ENCODE measurements at places on chromosomes 3 and 15.

DNA sequence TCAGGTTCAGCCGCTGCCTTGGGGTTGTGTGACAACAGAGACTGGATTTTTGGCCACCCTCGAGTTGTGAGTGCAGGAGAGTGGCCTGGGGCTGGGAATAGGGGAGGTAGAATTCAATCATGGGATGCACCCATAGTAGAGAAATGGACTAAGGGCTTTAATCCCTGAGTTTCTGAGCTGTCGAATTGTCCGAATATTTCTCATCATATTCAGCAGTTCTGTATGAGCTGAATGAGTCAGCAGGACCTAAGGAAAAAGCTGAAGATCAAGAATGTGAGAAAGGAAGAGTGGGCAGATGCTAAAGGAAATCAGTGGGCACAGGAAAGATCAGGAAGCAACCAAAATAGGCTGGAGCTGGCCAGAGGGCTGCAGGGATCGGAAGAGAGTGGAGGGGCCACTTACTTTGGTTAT lies 44.4 kb upstream of the SACM1L start:
- H3K4me3 ChIP-seq, result no peak overlapping the region
- DNase-seq, result no peak
- H3K27me3 ChIP-seq, result no peaks in the 10 kb centered on the region
- H3K27ac ChIP-seq, result peak overlapping the region; percentile 86
- peaks cover 89% of the 10 kb centered on the region for H3K4me1 ChIP-seq

DNA sequence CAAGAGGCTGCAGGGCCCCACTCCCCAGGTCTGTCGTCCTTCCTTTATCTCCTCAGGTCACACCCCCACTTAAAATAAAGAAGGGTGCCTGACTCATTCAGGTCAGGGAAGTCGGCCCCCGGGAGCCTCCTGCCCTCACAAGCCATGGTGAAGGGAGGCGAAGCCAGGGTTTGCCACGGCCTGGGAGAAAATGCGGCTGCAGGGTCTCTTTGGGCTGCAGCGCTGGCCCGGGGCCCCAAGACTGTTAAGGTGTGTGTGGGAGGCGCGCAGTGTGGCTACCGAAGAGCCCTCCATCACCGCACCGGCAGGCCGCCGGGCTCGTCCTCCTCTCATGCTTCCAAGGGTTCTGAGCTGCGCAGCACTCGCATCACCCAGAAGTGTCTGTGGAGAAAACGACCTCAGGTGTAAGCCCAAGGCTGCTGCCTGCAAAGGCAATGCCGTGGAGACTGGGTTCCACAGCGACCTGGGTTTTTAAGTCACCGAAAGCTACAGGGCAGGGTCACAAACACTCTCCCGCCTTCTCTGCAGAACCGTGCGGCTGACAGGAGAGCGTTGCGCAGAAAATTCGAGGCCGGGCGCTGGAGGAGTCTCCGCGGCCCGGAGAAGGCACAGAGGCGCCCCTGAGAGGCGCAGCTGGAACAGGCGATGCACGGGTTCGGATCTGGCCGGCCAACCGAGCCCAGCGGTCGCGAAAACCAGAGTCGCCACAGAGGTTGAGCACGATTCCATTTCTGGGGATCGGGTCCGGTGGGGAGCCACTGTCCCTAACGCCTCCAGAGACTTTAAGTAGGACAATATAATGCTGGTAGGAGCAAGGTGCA lies 8.7 kb downstream of the FOXL2 start:
- H3K4me3 ChIP-seq, result no peak overlapping the region
- H3K36me3 ChIP-seq, result no peaks in the 10 kb centered on the region
- peak; percentile 70 for DNase-seq
- peaks cover 18% of the 10 kb centered on the region for H3K4me1 ChIP-seq

- no peaks in the 10 kb centered on the region for H3K27me3 ChIP-seq
- no peak overlapping the region for H3K4me3 ChIP-seq
- peaks cover 5% of the 10 kb centered on the region for H3K4me1 ChIP-seq
- H3K27ac ChIP-seq, result no peak overlapping the region
Observed at GRCh38 chr3:171088496-171088895, 62.0 kb upstream of the SLC2A2 start.

GRCh38 chr15:91926908-91927270 lies 73.4 kb downstream of the SLCO3A1 start:
- H3K27ac ChIP-seq, result peak overlapping the region; percentile 69
- peaks cover 38% of the 10 kb centered on the region for H3K4me1 ChIP-seq
- DNase-seq, result no peak
- no peak overlapping the region for H3K4me3 ChIP-seq

DNA sequence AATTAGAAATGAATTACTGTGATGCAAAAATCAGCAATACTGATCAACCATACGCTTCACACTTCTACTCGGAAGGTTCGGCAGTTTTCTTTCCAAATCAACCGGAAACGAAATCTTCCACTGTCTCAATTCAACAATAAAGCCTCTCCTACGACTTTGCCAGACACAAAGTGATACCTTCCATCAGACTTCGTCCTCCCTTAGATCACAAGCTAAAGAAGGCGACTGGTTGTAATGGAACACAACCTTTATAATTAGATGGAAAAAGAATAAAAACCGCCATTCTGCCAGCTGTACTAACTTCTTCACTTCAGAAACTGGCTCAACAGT lies 618 bp downstream of the PARL start:
- DNase-seq, result no peak
- H3K27ac ChIP-seq, result peak overlapping the region; percentile 78
- peak overlapping the region; percentile 98 for H3K4me3 ChIP-seq
- H3K4me1 ChIP-seq, result peaks cover 48% of the 10 kb centered on the region
- no peaks in the 10 kb centered on the region for H3K27me3 ChIP-seq

GRCh38 chr3:197149-197827 lies 725 bp downstream of the CHL1 start:
- H3K27me3 ChIP-seq, result peaks cover 61% of the 10 kb centered on the region
- H3K4me1 ChIP-seq, result peaks cover 18% of the 10 kb centered on the region

DNA sequence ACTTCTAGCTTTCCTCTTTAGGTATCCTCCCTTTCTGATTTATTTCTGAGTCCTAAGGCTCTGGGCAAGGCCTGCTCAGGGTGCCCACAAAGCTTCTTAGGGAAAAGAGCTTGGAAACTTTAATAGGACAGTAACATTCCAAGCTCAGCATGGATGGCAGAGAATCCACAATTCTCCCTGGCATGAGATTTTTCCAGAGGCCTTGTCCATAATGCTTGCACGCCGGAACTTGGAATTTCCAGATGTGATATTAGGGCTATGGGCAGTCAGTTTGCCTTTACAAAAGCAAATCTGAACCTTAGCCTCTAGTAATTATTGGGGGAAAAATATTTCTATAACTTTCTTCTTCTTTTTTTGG lies 139.0 kb upstream of the RBMS3 start:
- H3K4me1 ChIP-seq, result peaks cover 9% of the 10 kb centered on the region
- peak overlapping the region; percentile 34 for H3K27ac ChIP-seq
- H3K36me3 ChIP-seq, result no peaks in the 10 kb centered on the region
- no peak overlapping the region for H3K4me3 ChIP-seq
- no peak for DNase-seq

DNA sequence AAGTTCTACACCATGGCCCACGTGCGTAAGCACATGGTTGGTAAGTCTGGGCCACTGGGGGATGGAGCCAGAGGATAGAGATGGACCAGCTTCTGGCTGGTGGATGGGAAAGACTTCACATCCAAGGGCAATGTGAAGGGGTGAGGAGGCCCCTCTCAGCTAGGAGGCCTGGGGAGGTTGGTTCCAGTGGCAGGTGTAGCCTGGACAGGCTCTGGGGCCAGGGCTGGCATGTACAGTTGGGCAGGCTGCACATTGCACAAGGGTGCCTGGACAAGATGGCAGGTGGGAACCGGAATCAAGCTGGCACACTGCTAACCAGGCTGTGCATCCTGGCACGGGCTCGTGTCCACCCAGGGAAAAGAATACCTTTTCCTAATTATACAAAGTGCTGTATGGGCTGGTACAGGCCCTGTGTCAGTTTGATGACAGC lies 8.1 kb downstream of the ZBTB47 start:
- H3K27ac ChIP-seq, result no peak overlapping the region
- DNase-seq, result no peak
- H3K27me3 ChIP-seq, result no peaks in the 10 kb centered on the region
- H3K4me3 ChIP-seq, result no peak overlapping the region
- no peaks in the 10 kb centered on the region for H3K36me3 ChIP-seq
- peaks cover 11% of the 10 kb centered on the region for H3K4me1 ChIP-seq

- H3K27ac ChIP-seq, result no peak overlapping the region
- no peaks in the 10 kb centered on the region for H3K27me3 ChIP-seq
- no peak overlapping the region for H3K4me3 ChIP-seq
- peaks cover 11% of the 10 kb centered on the region for H3K4me1 ChIP-seq
- H3K36me3 ChIP-seq, result peaks cover 88% of the 10 kb centered on the region
Observed at GRCh38 chr3:47404955-47405790, 24.4 kb downstream of the PTPN23 start.

- H3K4me1 ChIP-seq, result no peaks in the 10 kb centered on the region
- H3K36me3 ChIP-seq, result no peaks in the 10 kb centered on the region
- no peak overlapping the region for H3K27ac ChIP-seq
- no peaks in the 10 kb centered on the region for H3K27me3 ChIP-seq
- DNase-seq, result no peak
Observed at GRCh38 chr15:44788748-44789147, 52.4 kb downstream of the TRIM69 start.

DNA sequence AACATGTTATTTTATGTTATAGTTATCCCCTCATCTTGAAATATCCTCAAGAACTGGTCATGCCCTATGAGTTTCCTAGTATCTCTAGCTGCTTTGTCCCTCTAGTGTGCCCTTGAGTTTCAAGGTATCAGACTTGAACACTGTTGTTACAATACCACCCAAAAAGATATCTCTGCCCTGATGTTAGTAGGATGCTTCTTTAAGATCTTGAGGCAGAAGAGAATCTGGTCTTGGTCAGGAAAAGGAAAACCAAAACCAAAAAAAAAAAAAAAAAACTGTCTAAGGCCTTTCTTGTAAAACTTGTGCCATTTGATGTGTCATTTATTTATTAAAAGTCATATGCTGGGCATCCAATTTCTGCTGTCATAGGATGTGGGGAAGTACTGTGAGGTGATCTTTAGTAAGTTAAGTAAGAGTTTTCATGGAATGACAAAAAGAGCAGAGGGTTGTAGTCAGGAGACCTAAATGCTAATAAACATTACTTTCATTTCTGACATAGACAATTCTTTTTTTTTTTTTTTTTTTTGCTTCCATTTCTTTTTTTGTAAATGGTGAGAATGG lies 229.7 kb downstream of the NECTIN3 start:
- no peak overlapping the region for H3K27ac ChIP-seq
- no peaks in the 10 kb centered on the region for H3K27me3 ChIP-seq
- DNase-seq, result no peak
- H3K36me3 ChIP-seq, result no peaks in the 10 kb centered on the region

Measured in left lung (tissue), 14 donors.